ENCODE measurements at places on chromosomes 3 and 15.

- no peak for DNase-seq
Measured at GRCh38 chr3:76436894-76437293, 603.0 kb upstream of the ROBO2 start.

- no peak for DNase-seq
Measured at GRCh38 chr3:30518181-30518864, 88.1 kb upstream of the TGFBR2 start.

DNA sequence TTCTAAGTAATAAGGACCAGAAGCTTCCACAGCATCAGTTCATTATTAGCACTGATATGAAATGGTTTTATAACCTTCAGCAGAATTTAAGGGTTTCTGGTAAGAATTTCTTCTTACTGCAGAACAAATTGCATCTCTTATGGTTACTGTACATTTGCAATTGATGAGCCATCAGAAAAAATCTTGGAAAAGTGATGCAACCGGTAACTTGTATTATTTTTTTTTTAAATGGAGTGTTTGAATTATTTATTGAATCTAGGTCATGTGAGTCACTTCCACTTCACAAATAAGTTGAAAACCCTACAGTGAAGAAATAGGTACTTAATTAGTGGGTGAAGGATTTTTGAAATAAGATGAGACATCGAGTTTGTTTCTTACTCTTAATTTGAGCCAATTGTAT is 786.0 kb downstream of the TUSC7 start:
- no peak for DNase-seq

GRCh38 chr3:57961177-57961827 is 46.9 kb upstream of the FLNB start:
- DNase-seq, result no peak

DNA sequence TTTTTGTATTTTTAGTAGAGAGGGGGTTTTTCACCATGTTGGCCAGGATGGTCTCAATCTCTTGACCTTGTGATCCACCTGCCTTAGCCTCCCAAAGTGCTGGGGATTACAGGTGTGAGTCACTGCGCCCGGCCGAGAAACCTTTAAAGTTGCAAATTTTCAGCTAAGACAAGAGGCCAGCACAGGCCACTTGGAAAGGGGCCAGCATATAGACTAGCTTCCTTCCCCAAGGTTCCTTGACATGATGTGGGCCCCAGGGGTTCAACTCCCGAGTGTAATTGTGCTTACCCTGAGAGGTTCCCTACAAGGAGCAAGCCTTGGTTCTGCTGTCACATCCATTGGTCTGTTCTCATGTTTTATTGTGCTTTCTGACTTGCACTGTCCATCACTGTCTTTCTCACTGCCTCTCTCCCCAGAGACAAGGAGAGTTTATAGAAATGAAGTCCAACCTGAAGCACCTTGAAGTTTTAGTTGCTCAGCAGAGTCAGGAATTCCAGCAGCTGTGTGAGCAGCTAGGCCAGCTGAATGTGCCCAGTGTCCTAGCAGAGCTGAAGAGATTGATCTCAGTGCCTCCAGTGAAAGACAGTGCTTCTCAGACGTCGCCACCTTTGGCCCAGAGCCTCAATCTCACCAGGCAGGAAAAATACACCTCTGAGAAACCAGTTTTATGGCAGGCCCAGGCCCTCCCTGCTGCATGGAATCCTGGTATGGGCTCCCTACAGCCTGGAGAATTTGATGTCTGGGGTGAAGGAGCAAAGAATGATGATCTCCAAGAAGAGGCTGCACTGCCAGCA is 21.1 kb downstream of the C3orf62 start:
- DNase-seq, result no peak

DNA sequence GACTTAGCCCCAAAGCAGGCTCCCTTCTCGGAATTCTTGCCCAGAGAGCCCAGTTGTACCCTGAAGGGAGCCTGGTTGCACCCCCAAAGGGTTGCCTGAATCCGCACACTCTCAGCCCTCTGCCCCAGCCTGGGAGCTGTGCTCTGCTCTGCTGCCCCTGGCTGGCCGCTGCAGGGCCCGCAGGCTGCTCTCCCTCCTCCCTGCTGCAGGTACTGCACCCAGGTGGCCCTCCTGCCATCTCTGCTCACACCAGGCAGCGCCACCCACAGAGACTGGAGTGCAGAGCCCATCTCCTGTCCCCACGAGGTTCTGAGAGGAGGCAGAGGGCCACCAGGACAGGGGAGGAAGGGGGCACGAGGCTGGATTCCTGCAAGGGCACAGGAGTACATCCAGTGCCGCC is 134.2 kb upstream of the NSMCE3 start:
- peak; percentile 68 for DNase-seq

- DNase-seq, result no peak
Measured at GRCh38 chr15:39438260-39438659, 142.6 kb upstream of the THBS1 start.

DNA sequence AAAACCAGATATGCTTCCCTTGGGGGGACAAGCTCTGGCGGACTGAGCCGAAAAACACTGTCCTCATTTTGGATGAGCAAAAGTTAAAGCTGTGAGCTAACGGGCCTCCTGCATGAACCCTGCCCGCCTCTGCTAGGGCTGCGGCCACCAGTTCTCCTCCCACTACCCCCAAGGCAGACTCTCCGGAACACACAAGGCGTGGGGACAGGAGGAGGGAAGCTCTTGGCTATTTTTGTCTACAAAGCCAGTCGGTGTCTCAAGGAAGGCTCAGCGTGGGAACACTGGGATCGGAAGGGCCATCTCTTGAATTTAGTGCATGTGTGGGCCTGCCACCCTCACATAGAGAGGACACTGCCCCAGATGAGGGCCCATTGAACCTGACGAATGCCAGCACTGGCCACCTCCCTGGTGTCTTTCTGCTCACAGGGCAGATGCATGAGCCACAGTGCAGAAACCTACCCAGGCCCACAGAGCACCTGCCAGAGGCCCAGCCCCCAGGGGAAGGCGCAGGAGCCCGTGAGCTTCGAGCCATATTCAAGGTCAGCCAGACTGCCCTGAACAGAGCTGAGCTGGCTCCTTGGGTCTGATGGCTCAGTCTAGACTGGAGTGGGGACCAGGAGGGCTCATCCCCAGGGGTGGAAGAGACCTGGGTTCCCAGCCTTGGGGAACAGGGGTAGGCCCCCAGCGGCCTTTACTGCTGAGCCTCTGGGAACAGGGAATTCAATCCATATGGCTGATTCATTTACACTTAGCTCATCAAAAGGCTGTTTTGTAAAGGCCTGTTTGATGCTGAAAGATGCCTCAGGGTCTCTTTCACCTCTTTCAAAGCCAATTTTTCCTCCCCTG is 38.3 kb downstream of the HCN4 start:
- DNase-seq, result peak; percentile 33

DNA sequence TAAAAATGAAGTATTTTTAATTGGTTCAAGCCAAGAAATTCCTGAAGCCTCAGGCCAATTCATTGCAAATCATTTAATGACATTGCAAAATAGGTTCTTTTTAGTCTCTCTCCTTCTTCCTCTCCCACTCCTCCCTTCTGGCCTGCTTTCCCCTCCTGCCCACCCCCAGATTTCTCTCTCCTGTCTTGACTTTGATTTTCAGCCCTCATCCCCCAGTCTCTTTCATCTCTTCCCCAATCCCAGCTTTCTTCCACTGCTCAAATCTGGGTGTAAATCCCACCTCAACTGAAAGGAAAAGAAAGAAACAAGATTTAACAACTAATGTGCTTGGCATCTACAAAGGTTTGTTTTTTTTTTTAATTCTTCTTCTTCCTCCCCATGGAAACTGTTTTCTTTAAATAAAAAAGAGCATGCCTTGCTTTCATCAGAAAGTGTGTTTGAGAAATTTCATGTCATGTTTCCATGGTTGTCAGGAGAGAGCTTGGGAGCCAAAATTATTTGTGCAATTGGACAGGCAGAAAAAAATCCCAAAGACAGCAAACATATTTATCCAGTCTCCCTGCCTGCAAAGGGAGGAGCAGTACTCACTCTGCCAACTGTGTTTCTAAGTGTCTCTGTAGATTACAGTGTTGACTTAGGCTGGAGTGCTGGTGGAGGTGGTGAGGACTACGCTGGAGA is 50.4 kb downstream of the BOC start:
- DNase-seq, result peak; percentile 57

- DNase-seq, result no peak
Measured at GRCh38 chr3:29503958-29504357, 223.1 kb downstream of the RBMS3 start.

GRCh38 chr3:45783667-45784066 is 12.7 kb downstream of the SLC6A20 start:
- DNase-seq, result no peak

GRCh38 chr15:41333026-41333562 is 413 bp downstream of the NUSAP1 start:
- peak; percentile 88 for DNase-seq

- DNase-seq, result peak; percentile 61
Measured at GRCh38 chr15:73338058-73338457, 30.7 kb downstream of the HCN4 start.

DNA sequence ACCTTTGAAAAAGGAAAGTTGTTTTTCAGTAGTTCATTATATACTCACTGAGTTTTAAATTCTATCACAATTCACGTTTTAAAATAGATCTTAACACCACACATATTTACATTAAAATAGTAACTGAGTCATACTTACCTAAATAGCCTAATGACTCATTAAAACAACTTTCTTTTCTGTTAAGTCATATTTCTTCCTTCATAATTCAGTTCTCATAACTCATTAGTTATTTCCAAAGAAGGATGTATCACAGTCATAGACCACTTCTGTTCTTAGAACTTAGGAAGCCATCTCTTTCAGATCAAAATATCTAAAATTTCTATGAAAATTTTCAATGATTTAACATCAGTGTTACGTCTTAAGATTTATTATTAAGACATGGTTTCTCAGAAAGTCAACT is 885.9 kb downstream of the FHIT start:
- DNase-seq, result no peak

DNA sequence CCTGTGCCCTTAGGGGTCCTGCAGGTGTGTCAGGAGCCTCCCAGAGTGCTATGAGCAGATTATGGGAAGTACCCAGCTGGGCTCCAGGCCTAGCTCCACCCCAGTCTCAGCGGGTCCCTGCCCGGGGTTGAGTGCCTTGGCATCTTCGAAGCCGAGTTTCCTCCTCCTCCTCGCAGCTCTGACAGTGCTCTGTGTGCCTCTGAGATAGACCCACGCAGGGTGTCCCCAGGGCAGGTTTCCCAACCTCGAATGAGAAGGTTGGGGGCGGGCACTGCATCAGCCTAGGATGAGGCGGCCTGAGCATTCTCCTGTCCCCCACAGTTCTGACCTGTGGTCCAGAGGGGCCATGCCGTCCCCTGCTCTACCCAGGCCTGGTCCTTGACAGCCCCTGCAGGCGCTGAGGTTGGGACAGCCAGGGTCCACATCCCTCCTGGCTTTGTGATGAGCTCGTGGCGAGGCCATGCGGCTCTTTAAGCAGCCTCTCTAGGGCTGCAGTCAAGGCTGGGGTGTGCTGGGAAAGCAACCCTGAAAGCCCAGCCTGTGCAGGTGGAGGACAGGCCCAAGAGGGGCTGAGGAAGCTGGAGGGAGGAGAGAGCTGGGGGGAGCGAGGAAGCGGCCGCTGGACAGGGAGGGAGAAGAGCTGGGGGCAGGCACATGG is 20.2 kb upstream of the SKOR1 start:
- no peak for DNase-seq

DNA sequence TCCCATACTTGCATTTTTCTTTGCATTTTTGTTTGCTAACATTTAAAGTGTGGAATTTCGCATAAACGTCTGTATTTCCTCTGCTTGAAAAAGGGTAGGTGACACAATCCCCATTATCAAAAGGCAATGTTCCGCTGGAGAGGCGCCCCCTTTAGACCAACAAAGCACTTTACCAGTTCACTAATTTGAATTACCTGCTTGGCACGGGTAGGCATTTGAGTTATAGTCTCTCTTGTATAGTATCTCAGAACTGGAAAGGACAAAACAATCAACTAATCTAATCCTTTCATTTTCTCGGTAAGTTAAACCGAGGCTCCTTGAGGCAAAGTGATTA is 775 bp upstream of the CCDC39 start:
- peak; percentile 88 for DNase-seq

- DNase-seq, result no peak
Measured at GRCh38 chr3:186178412-186178811, 69.5 kb upstream of the ETV5 start.

DNA sequence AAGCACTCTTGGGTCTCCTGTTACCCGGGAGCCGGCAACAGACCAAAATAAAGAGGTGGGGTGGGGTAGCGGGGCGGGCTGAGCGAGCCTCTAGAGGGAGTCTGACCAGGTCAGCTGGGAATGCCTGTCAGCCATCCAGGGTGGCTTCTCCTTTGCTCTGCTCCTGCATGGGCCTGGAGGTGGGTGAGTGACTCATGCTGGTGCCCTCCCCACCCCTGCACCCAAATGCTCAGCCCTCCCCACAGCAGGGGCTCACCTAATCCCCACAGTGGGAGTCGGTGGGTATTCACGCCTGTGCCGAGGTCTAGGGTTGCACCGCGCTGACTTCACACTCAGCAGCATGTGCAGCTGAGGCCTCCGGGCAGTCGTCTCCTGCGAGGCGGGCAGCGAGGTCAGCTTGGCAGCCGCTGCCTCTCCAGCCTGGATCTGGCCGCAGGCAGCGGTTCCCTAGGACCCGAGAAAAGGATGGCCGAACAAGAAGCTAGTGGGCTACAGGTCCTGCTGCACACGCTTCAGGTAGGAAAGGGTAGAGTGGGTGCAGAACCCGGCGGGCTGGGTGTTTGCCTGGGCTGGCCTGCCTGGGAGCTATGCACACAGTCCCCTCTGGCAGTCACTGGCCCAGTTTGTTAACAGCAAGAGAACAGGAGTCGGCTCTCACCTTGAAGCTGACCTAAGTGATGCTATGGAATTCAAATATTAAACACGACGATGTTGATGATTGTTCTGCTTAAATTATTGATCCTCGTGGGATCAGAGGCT is at the start of gene AGBL1:
TSS of gene AGBL1 (plus strand) at position 364 of the 759 bp plus-strand sequence.
- no peak for DNase-seq

GRCh38 chr15:52521682-52522081 is 7.0 kb downstream of the MYO5A start:
- no peak for DNase-seq

- DNase-seq, result no peak
Measured at GRCh38 chr3:69753179-69753775, 14.0 kb downstream of the MITF start.

DNA sequence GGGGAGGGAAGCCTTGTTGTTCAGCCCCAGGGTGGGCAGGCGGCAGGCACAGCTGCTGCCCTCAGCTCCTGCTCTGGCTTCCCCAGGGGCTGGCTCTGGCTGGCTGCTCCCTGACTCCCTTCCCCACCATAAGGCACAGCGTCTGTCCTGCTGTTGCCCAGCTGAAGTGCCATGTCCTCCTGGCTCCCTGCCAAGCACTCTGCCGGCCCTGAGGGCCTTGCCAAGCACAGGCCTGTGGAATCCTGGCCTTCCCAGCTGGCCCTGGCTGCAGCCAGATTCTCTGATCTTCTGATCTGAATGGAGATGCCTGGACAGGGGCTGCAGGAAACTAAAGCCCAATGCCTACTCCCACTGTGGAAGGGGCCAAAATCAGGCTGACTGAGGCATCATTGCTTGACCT is 1.1 kb downstream of the IQCF6 start:
- DNase-seq, result peak; percentile 70

DNA sequence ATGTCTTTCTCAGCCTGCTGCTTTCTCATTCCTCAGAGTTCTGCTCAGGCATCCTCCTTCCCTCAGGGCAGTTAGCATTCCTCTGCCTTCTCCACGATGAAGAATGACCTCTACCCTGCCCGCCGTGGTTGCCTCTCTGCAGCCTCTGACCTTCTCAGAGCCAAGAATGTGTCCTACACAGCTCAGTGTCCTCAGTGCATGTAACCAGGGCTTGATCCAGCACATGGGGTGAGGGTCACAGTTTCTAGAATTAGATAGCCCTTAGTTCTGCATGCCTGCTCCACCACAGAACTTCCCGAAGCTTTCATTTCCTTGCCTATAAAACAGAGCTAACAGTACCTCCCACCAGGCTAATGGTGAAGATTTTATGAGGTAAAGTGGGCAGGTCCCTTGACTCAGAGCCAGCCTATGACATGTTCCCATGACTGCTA is 182.1 kb downstream of the CLSTN2 start:
- DNase-seq, result peak; percentile 76

- no peak for DNase-seq
Measured at GRCh38 chr3:107345822-107346405, 31.3 kb upstream of the CCDC54 start.
